AG09319 (cell line): ENCODE measurements at places on chromosomes 3 and 15.

DNA sequence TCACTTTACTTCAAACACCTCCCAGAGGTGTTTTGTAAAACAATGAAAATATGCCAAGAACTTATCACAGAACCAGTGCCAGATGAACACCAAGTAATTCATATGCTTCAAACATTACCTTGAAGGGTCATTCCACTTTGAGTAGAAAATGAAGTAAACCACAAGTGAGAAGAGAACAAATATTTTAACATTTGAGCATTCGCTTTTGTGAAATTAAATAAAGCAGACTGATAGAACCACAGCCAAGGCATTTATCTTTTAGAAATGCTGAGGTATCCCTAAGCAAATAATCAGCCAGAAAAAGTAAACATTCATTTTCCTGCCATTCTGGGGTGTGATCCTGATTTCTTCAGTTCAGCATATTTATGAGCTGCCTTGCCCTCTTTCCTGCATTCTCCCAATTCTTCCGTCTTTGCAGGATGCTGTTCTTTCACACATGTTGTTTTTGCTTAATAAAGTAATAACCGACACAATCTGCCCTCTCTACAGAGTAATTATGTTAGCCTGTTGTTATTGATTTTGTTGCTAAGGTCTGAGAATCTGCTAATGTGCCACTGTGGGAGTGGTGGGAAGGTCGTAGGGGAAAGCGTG lies 235.6 kb upstream of the TGFBR2 start:
- no peak for DNase-seq

GRCh38 chr3:160754371-160754854 lies 1.6 kb upstream of the PPM1L start:
- no peak for DNase-seq

- no peak for DNase-seq
These were observed 31.8 kb downstream of the CCNL1 start for GRCh38 chr3:157127831-157128767.

- no peak for DNase-seq
These were observed 681.6 kb upstream of the ARPP21 start for GRCh38 chr3:34957677-34958076.

DNA sequence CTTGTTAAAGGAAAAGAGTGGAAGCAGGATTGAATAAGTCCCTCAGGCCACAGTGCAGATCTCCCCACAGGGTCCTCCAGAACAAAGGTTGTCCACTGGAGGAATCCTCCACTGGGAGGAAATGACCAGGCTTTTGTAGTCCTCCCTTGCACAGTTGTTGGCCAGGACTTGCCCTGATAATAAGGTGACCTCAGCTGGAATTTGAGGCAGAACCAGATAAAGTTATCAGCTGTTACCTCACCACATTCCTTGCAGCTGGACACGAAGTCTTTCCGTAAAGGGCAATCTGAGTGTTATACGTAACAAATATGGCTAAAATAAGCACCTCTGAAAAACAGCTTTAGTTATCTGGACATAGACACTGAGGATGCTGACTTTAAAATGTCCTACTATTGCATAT lies 83.5 kb upstream of the NAALADL2 start:
- no peak for DNase-seq

DNA sequence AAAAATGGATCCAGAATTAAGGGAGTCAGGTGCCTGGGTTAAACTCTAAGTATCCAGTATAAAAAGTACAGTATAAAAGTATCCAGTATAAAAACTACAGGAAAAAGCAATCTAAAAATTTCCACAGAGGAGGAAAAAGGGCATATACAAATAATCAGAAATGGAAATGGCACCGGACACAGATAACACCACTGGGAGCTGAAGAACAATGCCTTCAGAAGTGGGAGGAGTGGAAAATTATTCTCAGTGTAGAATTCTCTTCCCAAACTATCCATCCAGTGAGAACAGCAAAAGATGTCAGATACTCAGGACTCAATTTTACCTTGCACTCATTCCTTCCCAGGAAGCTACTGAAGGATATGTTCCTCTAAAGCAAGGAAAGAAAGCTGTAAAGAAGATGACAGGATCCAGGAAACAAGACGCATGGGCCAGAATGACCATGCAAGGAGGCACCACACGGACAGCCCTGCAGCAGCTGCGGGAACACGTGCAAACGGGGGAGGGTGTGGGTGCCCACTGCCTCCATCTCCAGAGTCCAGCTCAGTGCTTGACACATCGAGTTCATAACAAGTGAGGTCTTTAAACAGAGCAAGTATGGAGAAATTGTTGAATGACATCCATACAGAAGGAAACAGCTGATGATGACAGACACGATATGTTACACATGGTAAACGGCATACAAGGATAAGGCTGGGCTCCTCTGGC lies 68.5 kb downstream of the CHSY1 start:
- no peak for DNase-seq

DNA sequence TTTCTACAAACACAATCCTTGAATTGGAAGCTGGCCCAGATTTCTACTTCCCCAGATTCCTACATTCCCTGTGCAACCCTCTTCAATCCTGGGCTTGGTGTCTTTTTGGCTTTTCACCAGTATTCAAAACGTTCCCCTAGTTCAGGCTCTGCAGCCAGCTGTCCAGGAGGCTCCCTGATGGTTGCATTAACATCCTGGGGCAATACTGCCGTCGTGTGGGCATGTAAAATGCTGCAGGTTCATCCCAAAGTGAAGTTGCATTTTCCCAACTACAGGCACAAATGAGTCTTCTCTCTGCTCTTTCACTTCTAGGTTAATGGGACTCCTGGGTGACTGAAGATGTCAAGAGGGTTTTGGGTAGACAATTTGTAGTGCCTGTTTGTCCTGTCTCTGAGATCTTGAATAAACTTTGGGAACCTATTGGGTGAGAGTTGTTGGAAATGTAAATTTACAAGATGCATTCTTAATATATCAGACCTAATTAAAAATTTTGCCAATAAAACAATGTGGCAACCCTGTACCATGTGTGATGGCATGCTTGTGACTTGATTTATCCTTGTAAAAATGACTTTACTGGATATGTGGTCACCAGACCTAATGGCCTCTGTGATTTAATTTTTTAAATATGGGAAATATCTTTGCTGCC lies 28.6 kb downstream of the SOX14 start:
- DNase-seq: no peak

DNA sequence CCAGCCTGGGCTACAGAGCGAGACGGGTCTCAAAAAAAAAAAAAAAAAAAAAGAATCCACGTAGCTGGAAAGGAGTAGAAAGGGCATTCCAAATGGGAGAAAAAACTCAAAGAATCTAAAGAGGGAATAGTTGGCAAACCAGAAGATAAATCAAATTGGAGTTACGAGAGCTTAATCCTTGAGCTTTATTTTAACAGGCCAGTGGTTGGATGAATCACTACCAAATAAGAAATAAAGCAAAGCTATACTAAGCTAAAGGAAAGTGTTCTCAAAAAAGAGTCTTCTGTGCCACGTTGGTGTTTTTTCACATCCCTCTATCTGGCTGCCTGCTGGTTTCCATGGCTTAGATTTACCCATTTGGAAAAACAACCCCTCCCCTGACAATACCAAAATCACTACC lies 14.0 kb downstream of the VGLL4 start:
- no peak for DNase-seq

DNA sequence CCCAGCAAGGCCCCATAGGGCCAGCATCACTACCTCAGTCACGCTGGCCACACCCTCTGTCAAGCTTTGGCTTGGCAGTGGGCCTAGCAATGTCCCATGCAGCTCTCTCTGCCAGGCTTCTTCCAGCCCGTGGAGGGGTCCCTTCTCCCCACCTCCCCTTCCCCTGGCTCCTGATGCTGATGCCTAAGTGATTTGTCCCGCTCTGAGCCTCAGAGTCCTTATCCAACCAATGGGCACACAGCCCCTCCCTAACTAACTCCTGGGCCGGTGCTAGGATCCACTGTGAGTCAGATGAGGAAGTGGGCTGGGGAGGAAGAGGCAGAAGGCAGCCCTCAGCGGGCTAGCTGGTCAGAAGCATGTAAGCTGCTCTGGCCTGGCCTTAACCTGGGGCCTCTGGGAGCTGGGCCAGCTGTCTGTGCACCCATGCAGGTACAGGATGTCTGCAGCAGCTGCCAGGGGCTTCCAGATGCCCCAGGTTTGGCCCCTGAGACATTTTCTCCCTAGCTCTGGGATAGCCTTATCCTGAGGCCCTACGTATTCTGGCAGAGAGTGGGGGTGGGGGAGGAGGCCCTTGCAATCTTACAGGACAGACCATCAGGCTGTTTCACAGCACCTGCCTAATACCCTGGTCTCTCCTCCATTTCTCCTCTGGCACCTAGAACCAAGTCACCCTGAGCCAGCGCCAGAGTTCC lies 740 bp upstream of the ZBTB47 start:
- DNase-seq: no peak

GRCh38 chr3:157499342-157499963 lies 3.8 kb downstream of the VEPH1 start:
- DNase-seq: no peak

GRCh38 chr3:114450008-114450596 lies 156.3 kb downstream of the TIGIT start:
- no peak for DNase-seq

- no peak for DNase-seq
These were observed 67.2 kb downstream of the SLC6A1 start for GRCh38 chr3:11059799-11060115.

DNA sequence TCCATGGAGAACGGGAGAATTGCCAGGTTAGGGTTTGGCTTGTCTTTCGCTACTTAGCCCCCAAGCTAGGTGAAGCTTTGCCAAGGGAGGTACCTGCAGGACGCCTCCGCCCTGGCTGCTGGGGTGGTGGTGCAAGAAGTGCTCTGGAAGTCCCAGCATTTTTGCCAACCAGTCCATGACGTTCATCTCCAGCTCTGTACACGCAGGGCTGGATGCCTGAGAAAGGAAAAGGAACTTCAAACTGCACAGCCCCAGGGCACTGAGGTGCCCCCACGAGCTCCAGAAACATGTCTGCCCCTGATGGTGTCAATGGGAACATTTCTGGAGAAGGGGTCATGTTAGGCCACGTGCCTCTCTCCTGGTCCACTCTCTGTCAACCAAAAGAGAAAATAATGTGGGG lies 8.2 kb downstream of the HDC start:
- DNase-seq: no peak

GRCh38 chr15:62150445-62150844 lies 14.6 kb downstream of the C2CD4B start:
- DNase-seq: no peak

GRCh38 chr15:100842756-100843730 lies 36.6 kb upstream of the ALDH1A3 start:
- DNase-seq: peak; percentile 73

GRCh38 chr15:63111481-63111880 lies 10.2 kb upstream of the LACTB start:
- DNase-seq: no peak

DNA sequence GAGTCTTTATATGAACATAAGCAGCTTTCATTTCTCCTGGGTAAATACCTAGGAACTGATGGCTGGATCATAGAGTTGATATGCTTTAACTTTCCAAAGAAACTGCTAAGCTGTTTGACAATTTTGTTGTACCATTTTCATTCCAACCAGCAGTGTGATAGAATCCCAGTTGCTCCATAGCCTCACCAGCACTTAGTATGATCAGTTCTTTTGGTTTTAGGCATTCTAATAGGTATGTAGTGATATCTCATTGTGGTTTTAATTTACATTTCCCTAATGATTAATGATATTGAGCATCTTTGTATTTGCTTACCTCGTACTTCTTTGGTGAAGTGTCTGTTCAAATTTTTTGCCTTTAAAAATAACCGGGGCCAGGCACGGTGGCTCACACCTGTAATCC lies 38.4 kb upstream of the SMAD6 start:
- DNase-seq: no peak

GRCh38 chr3:120425572-120426250 lies 25.1 kb downstream of the FSTL1 start:
- peak; percentile 86 for DNase-seq

GRCh38 chr15:38514601-38515000 lies 50.0 kb downstream of the RASGRP1 start:
- DNase-seq: no peak

DNA sequence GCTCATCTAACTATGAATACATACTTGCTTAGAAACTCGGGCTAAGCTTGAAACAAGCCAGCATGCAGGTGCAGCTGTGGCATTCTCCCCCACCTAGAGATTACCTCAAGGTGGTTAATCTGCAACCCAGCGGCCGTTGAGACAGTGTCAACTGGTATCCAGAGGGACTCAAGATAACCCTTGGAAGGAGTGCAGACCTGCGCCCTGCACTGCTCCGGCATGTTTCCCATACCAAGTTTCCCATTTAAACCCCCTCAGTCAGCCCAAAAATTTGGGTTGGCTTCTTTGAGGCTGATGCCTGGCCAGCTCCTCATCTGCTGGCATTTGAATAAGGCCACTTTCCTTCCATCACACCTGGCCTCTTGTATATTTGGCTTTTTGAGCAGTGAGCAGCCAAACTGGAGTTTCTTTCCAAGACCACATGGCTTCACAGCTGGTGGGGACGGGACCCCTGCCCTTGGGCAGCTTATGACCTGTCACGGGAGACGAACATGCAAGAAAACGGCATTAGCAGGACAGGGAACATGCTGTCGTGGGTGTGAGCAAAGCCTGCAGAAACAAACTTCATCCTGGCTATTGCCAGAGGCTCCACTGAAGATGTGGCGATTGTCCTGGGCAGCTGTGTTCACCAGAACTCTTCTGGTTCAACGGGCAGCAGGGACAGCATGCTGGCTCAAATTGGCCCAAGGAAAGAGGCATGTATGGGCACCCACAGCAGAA lies 98.2 kb downstream of the PLXNA1 start:
- DNase-seq: no peak

- no peak for DNase-seq
These were observed 10.2 kb downstream of the WDR73 start for GRCh38 chr15:84643838-84644237.

DNA sequence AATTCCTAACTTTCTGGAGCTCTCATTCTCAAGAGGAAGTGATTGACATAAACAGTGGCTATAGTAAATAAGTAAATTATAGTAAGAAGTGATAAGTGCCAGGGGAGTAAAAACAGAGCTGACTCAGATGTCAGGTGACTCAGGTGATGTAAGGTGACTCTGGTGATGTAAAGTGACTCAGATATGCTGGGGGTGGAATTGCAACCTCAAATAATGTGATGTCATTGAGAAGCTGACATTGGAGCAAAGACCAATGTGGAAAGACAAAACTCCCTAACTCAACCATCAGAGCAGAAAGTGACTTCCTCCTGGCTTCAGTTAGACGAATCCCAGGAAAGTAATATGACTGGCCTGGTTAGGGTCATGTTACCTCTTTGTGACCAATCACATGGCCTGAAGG lies 144.2 kb upstream of the SNTN start:
- DNase-seq: no peak

GRCh38 chr3:86239946-86240345 lies 751.0 kb downstream of the VGLL3 start:
- no peak for DNase-seq

- no peak for DNase-seq
These were observed 103.7 kb downstream of the LRRK1 start for GRCh38 chr15:101022876-101023275.

- no peak for DNase-seq
These were observed 72.0 kb downstream of the DHX30 start for GRCh38 chr3:47874913-47875312.

- DNase-seq: peak; percentile 11
These were observed 42.9 kb downstream of the ATP13A3 start for GRCh38 chr3:194443901-194444300.
